Natural killer cell (primary cell): ENCODE measurements at places on chromosomes 1 and 21. TPM values are rescaled to one million over a fixed set of nuclear protein-coding genes. Genes with fewer than 3 reads are reported as not detected.

Gene C1orf56
- 3.3 TPM for total RNA-seq

Gene SLC30A7
- 36.2 TPM for total RNA-seq

Gene AQP10
- 0.82 TPM for total RNA-seq

Gene DISP3
- 0.24 TPM for total RNA-seq

Gene AMY2A
- not detected for total RNA-seq

Gene CELA2B
- total RNA-seq = not detected

GRCh38 chr1:153030895-153031294 lies at the start of gene SPRR1B:
TSS of gene SPRR1B (plus strand) at chr1:153031203. CDS start at chr1:153032346, 1,143 bp downstream.
- no peak for DNase-seq

DNA sequence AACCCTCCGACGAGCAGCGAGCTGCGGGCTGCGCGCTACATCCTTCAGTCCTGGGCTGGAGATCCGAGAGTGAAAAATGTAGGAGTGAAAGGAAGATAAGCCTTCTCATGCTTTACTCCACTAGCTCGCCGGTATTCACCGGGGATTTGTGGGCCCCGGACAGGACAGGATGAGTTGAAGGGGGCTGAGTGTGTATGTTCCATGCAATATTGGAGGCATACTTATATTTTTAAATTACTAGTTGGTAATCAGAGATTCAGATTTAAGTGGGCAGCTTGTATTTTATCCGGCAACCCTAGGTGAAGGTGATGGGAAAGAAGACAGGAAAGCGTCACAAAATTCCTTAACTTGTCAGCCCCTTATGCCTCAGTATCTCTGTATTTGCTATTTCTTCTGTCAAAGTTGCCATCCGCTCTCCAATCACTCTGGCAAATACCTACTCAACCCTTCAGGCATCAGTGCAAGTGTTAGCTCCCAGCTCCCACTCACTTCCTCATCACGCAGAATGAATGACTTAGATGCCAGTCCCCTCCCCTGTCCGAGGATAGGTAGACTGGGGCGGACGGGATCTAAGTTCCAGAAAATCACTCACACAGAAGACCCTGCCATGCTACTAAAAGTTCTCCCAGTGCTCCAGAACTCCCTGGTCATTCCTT lies 503 bp upstream of the PIGM start:
- DNase-seq = no peak

DNA sequence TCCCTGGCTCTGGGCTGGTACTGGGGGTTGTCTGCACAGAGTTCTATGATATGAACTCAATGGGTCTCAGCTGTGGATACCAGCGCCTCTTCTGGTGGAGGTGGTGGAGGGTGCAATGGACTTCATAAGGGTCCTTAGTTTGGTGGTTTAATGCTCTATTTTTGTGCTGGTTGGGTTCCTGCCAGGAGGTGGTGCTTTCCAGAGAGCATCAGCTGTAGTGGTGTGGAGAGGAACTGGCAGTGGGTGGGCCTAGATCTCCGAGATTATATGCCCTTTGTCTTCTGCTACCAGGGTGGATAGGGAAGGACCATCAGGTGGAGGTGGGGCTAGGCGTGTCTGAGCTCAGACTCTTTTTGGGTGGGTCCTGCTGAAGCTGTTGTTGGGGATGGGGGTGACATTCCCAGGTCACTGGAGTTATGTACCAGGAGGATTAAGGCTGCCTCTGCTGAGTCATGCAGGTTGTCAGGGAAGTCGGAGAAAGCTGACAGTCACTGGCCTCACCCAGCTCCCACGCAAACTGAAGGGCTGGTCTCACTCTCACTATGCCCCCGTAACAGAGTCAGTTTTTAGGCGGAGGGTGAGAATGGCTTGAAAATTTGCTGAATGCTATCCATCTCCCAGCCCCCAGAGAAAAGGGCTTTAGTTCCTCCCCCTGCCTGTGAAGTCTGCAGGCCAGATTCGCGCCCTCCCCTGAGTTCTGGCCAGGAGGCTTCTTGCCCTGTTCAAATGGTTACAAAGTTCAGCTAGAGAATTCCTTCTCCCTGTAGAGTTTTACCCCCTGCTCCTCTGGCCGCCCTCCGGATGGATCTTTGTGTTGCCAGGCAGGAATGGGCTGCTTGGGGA lies 902.9 kb downstream of the LTN1 start:
- DNase-seq = no peak

GRCh38 chr1:99264201-99265021 lies at the start of gene PLPPR4:
TSS of gene PLPPR4 (plus strand) at chr1:99264492. CDS start at chr1:99264594, 102 bp downstream.
- no peak for DNase-seq

- DNase-seq = no peak
Measured at GRCh38 chr1:7339953-7340352, 431.1 kb upstream of the VAMP3 start.

DNA sequence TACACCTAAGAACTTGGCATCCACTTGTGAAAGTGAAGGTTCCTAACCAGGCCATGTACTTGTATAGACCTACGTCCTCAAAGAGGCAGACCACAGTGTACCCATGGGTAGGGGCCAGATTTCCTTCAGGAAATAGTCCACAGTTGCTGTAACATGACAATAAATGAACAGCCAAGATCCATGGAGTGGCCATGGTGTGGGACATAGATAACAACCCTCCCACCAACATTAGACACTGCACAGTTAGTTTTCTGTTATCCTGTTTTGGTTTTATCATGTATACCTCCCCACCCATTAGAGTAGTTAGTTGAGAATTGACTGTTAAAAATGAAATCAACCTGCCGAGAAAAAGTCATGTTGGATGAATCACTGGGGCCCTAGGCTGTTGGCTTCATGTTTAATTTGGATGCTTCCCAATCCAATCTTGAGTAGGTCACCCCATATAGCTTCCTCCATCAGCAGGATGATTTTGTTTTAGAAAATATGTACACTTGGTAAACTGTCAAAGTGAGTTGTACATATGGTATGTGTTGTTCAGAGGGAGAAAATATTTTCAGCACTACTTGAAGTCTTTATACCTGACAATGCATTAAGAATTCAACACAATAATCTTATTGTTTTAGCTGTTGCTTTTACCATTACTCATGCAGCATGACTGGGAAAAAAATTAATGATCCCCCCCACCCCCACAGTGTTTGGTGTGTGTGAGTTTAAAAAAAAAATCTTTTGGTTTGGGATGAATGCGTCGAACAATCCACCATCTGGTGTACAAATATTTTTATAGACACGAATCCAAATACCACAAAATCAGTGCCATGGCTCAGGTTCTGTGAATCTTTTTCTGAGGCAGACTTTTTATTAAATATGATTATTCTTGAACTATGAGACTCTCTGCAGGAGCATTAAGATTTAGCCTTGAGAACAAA lies 88.3 kb upstream of the ARHGAP29 start:
- DNase-seq = no peak

- peak; percentile 61 for DNase-seq
Measured at GRCh38 chr1:225849925-225850324, 32.3 kb downstream of the TMEM63A start.
